ENCODE measurements at places on chromosomes 6 and 20. TPM values are rescaled to one million over a fixed set of nuclear protein-coding genes. Genes with fewer than 3 reads are reported as not detected.

The KIF13A gene
- total RNA-seq: 43.1 TPM

The HLA-G gene
- not detected for total RNA-seq

The SEMG1 gene
- not detected for total RNA-seq

The PRSS35 gene
- 18.7 TPM for total RNA-seq

The TMEM63B gene
- total RNA-seq: 56.4 TPM

The MAS1 gene
- under 0.01 TPM for total RNA-seq

The MCCD1 gene
- total RNA-seq: not detected

The C2 gene
- total RNA-seq: 0.42 TPM

The TAGAP gene
- not detected for total RNA-seq

The TCF15 gene
- not detected for total RNA-seq

The SUMO4 gene
- total RNA-seq: 2.1 TPM

The CASS4 gene
- total RNA-seq: 0.14 TPM

The ULBP3 gene
- 4.5 TPM for total RNA-seq

Data from smooth muscle cell of the umbilical artery (primary cell).